ENCODE measurements at places on chromosomes 11 and 22. TPM values are rescaled to one million over a fixed set of nuclear protein-coding genes. Genes with fewer than 3 reads are reported as not detected.

Gene MRGPRX3
- total RNA-seq: not detected

Gene HTATIP2
- total RNA-seq: 36.3 TPM

Gene OTOG
- not detected for total RNA-seq

Gene OR52I1
- total RNA-seq: not detected

Gene MDK
- total RNA-seq: 11.7 TPM

Gene SPI1
- total RNA-seq: not detected

Gene OR52I2
- total RNA-seq: not detected

Gene BRSK2
- total RNA-seq: under 0.01 TPM

Gene OR10A2
- not detected for total RNA-seq

Gene PPP1R14B
- 175 TPM for total RNA-seq

Gene DKK3
- 316 TPM for total RNA-seq

Gene CHRM4
- total RNA-seq: not detected

Gene TMPRSS6
- total RNA-seq: not detected

Gene SCGB1A1
- total RNA-seq: not detected

Gene CKAP5
- total RNA-seq: 70.5 TPM

Gene APOA5
- total RNA-seq: not detected
